ENCODE measurements at places on chromosomes 7 and 10. TPM values are rescaled to one million over a fixed set of nuclear protein-coding genes. Genes with fewer than 3 reads are reported as not detected.

DNA sequence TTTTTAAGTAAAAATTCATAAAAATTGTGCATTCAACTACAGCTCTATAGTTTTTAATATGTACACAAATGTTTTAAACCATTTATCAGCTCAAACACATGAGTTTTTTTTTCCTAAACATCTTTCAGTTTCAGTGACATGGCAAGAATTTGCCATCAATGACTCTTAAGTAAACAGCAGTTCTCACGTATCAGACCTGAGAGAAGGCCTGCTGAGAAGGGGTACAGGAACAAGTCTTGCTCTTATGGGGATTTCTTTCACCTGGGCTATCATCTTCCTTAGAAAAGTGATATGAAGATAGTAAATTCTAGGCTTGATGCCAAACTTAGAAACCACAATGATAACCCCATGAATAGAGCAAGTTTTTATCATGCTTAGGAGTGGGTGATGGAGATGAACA, 467.8 kb downstream of the ARL4A start:
- DNase-seq = no peak

DNA sequence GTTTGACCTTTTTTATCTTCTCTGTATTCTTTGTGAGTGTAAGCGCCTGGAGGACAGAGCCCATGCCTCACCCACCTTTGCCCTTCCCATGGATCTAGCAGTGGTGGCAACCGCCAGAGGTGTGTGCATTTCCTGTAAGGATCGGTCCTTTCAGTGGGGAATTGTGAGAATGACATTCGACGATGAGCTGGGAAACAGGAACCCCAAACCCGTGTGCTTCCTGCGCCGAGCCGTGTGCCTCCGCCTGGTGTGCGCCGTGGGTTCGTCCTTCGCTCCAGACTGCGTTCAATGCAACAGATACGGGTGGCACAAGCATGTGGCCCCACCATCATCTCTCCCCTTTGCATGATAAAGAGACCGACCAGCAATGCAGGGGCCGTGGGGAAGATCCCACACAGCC, 1.7 kb upstream of the DIP2C start:
- no peak for DNase-seq

DNA sequence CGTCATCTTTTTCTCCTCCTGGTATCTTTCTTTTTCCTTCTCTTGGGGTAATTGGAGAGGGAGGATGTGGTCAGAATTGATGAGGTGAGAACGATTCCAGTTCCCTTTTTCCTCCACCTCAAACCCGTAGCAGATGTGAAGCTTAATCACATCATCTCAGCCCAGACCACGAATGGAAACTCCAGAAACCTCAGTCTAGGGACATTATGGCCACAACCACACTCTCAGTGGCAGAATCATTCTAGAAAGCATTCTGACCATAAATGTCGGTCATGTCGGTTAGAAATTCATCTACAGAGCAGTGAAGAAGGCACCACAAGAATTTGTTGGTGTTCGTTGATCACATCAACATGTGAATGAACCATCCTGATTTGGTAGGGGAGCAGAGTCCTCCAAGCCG, 78.7 kb downstream of the GATA3 start:
- DNase-seq = no peak

GRCh38 chr7:76216381-76217082, 14.8 kb downstream of the SRRM3 start:
- no peak for DNase-seq

- no peak for DNase-seq
Observed at GRCh38 chr10:129020651-129021330, 446.2 kb upstream of the MGMT start.

DNA sequence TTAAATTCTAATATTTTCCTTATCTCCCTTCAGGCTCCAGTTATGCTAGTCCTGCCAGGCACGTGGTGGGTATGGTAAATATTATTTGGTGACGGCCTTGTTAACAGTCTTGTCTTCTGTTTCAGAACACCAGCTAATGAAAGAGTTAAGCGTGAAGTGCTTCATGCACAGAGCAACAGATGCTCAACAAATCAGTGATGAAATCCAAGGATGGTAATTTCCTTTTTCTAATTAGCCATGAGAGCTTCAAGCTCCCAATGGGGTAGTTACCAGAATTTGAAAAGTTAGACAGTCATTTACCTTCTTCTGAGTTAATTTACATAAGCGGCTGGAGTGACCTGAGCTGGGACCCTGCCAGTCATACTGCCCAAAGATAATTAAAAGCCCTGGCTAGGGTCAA, 1.9 kb upstream of the OTUD1 start:
- no peak for DNase-seq

DNA sequence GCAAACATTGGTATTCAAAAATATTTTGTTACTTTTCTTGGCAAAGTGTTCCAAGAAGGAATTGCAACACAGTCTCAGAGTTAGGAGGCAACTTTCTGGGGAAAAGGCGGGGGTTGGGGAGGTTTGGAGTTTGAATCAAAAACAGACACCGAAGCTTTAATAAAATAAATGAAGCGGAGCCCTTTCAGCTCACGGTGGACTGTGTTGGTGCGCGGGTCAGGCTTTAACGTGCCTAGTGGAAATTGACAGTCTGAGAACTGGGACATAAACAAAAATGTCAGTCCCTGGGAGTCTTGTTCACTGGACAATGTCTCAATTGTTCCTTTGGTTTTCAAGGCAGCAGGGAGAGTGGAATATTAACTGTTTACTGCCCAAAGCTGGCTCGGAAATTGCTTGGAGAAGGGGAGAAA, 109.3 kb downstream of the TCF7L2 start:
- DNase-seq = no peak

DNA sequence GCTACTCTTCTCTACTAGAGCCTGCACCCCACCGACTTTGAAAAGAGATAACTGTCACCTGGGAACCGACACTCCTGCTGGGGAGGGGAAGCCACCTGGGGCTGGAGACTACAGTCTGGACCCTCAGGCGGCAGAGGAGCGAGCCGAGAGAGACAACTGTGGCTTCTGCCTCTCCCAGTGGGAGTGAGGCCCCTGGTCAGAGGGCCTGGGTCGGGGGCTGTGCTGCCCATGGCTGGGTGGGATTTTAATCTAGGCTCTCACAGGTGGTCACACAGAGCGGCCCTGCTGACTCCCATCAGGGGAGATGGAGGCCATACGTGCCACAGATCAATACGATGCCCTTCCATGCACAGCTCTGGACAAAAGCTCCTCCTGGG, 372.1 kb downstream of the DNAJB6 start:
- no peak for DNase-seq

- no peak for DNase-seq
Observed at GRCh38 chr7:139768249-139768824, 9.5 kb downstream of the HIPK2 start.

DNA sequence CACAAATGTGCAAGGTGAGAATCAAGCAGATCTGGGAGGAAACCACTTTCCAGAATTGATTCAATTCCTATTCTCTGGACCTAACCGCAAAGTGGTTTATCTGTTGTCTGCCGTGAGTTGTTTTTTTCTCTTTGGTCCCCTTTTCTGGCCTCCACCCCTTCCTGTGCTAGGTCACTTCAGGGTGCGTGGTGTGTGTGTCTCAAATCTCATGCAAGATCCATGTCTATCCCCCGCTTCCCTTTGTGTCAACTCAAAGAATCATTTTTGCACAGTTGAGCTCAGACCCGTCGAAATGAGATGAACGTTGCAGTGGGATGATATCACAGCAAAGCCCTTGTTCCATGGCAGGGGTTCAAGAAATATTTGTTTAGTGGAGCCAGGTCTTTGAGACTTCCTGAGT, 184.5 kb downstream of the GATA3 start:
- no peak for DNase-seq

DNA sequence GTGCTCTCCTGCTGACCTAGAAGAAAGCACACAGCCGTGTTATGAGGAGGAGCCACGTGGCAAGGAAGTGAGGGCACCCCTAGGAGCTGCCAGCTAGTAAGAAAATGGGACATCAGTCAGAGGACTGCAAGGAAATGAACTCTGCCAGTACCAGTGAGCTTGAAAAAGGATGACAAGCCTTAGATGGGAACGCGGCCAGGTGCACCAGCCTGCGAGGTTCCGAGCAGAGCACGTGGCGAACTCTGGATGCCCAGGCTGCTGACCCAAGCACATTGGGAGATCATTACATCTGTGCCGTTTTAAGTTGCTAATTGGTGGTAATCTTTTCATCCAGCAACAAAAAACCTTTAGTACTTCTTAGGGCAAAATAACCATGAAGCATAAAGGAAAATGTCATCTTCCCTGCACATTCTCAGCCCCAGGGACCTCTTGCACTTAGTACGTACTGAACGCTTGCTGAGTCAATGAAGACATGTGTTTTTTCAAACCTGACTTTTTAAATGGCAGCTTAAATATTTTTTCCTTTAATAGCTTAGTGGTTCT, 69.4 kb downstream of the AMZ1 start:
- DNase-seq = no peak

NUPR2 gene
- total RNA-seq = 0.63 TPM

GHRHR gene
- total RNA-seq = not detected

Data from pancreas (tissue), 10 donors.